Fibroblast of skin of scalp (primary cell): ENCODE measurements at places on chromosomes 2 and 18.

DNA sequence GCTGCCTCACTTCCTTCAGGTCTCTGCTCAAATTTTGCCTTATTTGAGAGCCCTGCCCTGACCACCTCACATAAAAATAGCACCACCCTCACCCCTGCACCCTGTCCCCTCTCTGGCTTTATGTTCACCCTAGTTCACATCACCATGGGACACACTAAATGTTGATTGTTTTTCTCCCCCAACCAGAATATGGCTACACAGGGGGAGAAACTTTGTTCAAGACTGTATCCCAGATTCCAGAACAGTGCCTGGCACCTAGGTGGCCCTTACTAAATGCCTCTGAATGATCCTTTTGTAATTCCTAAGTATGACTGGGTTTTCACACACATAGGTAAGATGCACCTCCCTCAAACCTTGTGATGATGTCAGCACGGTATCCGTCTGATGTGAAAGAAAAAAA, 28.4 kb upstream of the CATIP start:
- no peak for DNase-seq

DNA sequence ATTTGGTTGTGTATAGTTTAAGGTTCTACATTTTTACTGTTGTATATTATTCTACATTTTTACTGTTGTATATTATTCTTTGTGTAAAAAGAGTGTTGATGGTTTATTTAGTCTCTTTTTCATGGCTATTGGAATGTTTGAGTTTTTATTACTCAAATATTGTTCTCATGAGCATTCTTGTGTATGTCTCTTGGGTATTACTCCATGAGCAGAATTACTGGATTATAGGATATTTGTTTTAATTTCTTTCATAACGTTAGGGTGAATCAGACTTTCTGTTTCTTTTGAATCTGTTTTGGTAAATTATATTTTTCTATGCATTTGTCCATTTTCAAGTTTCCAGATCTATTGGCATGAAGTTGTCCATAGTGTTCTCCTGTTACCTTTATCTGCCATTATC, 111.6 kb downstream of the DYNAP start:
- peak; percentile 77 for DNase-seq

DNA sequence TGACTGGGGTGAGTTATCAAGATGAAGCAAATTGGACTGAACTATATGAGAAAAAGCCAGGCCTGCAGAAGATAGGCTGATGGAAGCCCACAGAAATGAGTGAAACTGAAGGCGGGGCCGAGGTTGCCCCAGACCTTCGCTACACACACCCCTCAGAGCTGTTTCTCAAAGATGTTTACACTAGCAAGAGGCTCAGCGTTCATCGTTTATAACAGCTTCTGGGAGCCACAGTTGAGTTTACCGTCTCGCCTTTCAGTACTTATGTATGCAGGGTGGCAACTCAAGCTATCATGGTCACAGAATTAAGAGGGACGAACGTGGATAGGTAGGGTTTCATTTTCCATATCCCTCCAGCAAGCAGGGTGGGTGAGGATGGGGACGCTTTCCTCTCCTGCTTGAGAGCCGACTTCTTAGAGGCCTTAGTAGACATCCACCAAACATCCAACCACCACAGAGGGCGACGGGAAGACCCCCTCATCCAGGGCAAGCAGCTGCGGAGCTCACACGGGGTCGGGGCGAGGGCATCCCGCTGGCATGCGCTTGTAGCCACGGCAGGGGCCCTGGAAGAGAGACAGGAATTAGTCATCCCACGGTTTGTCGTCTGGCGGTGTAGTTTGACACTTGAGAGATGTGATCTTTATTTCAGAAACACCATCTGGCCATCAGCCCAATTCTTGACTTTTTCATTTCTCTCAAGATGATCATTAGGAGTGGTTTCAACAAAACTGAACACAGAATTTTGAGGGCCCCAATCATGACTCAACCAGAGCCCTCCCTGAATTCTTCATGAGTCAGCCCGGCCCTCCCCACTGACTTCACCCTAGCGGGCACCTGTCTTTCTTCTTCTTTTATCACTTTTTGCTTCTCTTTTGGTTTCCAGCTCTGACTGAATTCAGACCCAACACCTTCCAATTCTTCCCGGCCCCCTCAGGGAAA, 109.1 kb upstream of the CTDP1 start:
- DNase-seq: peak; percentile 78

DNA sequence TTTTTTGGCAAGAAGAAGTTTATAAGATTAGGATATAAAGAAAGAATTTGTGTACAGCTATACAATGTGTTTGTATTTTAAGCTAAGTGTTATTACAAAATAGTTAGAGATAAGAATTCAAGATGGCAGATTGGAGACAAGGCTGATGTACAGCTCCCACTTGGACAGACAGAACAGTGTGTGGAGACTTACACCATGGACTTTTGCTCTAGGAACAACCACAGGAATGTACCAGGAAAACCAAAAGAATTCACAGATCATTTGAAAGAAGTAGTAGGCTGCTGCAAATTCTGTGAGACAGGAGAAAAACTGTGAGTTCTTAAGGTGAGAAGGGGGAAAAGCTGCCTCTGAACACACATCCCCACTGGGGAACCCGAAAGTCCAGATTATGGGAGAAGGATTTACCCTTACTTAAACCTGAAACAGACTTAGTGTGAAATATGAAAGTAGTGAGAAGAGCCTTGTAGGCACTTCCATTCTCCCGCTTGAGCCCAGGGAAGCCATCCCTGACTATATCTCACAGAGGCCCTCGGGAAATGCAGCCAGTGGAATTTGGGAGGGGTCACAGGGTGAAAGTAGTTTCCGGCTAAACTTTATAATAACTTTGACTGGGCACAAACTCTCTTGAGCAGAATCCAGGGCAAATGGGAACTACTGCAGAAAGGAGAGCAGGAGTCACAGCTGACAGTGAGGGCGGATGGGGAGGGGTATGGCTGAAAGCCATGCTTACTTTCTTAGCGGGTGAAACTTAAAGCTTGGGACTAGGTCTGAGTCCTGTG, 11.6 kb upstream of the RPRD1A start:
- peak; percentile 55 for DNase-seq

GRCh38 chr2:44748-45341, 1.5 kb downstream of the FAM110C start:
- DNase-seq: no peak

DNA sequence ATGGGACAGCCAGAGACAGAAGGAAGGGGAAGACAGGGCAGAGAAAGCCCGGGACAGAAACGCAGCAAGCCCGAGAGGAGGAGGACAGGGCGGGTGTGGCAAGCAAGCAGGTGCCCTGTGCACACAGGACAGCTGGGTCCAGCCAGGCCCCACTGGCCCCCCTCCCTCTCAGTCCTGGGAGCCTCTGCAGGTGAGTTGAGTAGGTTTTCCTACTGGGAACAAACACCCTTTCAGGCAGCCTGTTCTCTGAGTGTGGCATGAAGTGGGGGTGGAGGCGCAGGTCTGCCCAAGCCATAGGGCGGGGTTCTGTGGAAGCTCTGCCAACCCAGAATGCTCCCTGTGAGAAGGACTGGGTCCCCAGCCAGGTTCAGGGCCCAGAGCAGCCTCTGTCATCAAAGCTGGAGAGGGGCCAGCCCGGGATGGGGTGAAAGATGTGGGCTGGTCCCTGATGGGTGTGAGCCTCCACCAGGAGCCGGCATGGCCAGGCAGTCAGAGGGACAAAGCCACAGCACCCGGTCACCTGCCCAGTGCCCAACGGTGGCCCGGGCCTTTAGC, 129.4 kb downstream of the TFCP2L1 start:
- no peak for DNase-seq
